ENCODE measurements at places on chromosomes 12 and 14.

DNA sequence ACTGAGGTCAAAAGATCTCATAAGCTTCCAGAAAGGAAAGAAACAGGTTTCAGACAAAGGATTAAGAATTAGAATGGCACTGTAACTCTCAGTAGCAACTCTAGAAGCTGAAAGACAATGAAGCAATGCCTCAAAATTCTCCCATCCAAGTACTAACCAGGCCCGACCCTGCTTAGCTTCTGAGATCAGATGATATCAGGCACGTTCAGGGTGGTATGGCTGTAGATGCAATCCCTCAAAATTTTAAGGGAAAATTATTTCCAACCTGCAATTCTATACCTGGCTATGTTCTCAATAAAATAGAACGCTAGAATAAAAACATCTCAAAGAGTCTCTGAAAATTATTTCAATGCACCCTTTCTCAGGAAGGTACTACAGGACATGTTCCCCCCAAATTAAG is 19.6 kb downstream of the NOXRED1 start:
- no peak for DNase-seq

- no peak for DNase-seq
Observed at GRCh38 chr14:61718039-61718438, 22.7 kb downstream of the HIF1A start.

- DNase-seq, result no peak
Observed at GRCh38 chr14:99240627-99241324, 31.2 kb downstream of the BCL11B start.

GRCh38 chr12:50246873-50247612 is 36.3 kb downstream of the LIMA1 start:
- DNase-seq, result peak; percentile 100

DNA sequence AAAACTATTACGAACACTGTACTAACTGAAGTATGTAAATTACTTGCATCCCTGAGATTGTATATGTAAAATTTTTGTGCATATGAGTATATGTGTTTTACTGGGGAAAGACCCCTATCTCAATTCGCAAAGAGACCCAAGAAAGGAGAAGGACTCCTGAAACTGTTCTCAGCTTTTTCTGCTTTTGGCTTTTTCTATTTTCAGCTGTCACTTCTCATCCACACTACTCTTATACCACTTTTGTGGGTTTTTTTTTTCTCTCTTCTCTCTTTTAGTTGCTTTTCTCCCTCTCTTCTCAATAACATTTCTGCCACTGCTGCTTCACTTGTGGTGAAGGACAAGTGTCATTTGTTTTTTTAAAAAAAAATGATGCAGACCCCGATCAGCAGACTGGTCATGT is 39.8 kb downstream of the NIN start:
- DNase-seq, result no peak

DNA sequence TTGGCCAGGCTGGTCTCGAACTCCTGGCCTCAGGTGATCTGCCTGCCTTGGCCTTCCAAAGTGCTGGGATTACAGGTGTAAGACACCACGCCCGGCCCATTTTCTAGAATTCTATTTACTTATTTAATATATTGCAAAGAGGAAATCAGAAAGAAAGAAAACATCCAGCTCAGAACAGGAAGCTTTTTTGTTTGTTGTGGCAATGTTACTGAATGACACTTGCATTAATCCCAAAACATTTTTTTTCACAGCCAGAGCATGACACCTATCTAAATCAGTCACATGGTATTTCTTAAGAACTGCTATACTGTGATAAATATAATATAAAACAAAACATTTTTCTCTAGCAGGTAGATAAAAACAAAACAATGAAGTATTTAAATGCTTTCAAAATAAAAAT is 12.6 kb downstream of the CFL2 start:
- DNase-seq, result no peak

DNA sequence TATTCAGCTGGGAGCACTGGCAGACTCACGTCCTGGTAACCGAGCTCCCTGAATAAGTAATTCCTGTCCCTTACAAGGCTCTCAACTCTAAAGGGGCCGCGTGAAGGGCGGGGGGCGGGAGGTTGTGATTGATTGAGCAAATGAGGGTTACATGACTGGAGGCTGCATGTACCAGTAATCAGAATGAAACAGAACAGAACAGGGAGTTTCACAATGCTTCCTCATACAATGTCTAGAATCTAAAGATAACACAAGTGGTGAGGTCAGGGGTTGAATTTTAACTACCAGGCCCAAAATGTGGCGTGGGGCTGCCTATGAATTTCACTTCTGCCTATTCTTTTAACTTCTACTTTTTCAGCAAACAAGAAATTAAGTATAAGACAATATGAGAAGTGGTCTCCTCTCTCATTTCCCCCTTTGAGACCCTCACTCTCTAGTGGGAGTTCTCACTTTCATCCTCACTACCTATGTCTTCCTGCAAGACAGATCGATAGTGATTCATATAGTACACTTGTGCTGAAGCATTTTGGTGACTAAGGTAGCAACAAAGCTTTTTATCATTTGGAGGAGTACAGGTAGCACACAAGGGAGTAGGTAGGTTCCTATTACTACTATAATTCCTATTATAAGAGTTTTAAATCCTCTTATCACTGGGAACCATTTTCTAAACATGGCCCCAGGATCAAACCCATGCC is 239.8 kb downstream of the KTN1 start:
- no peak for DNase-seq

- DNase-seq, result no peak
Observed at GRCh38 chr14:104603711-104604401, 716 bp downstream of the TMEM179 start.

- no peak for DNase-seq
Observed at GRCh38 chr12:42104087-42104486, 40.6 kb downstream of the GXYLT1 start.

GRCh38 chr12:63457857-63458256 is 210.4 kb downstream of the DPY19L2 start:
- DNase-seq, result no peak

GRCh38 chr14:93936926-93937325 is 9.8 kb downstream of the FAM181A start:
- no peak for DNase-seq

DNA sequence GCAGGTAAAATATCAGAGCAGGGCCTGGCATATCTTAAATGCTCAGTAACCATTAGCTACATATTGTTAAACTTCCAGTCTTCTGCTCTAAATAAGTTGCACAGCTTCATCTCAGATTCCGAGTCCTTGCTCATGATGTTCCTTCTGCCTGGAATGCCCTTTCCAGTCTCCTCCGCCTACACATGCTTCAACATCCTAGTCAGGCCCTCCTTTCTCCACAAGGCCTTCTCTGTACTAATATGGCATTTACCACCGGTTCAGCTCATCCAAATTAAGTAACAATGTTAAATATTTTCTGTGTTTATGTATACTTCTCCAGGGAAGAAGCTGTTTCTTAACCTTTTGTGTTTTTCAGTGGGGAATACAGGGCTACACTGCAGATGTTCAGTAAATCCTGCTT is 8.5 kb downstream of the DHH start:
- no peak for DNase-seq

DNA sequence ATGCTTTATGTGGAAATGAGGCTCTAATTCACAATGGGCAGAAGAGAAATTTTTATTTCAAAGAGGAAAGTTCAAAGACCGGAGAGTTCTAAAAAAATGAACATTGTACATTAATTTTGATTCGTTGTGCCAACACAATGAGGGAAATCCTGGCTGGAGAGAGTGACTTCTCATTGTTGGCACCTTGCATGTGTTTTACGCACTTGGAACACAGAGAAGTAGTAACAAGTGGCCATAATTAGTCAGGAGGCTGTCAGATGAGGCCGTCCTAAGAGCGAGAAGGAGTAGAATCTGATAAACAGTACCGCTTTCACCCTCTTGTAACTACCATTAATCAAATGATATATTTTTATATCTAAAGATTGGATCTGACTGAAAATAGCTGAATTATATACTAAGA is 6.9 kb downstream of the LMO3 start:
- no peak for DNase-seq

DNA sequence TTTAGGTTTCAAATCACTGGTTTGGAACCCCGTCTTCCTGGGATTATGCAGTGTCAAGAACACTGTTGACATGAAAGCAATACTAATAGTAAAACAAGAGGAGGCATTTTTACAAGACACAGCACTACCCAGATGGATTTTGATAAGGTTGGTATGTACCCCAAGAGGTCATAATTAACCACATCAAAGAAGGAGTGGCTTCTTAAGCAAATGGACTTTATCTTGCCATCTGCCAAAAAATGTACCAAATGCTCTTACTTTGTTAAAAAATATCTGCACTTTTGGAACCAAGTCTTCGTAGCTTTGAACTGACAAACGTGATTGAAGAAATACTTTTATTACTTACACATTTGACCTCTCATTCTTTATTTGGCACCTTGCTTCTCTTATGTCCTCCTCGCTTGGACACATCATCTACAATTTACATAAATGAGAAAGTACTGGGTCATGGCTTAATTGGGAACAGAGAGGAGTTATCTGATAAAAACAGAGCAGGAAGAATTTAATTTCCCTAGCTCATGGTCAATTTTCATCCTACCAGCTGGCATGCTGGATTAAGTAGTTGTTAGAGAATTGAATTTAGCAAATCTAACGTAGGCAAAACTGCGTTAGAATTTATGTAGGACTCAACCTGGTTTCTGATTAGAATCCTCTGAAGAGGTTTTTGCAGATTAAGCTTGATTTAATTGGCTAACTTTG is 54.5 kb upstream of the PRICKLE1 start:
- DNase-seq, result no peak

- DNase-seq, result peak; percentile 14
Observed at GRCh38 chr12:29612912-29613311, 115.4 kb upstream of the OVCH1 start.

DNA sequence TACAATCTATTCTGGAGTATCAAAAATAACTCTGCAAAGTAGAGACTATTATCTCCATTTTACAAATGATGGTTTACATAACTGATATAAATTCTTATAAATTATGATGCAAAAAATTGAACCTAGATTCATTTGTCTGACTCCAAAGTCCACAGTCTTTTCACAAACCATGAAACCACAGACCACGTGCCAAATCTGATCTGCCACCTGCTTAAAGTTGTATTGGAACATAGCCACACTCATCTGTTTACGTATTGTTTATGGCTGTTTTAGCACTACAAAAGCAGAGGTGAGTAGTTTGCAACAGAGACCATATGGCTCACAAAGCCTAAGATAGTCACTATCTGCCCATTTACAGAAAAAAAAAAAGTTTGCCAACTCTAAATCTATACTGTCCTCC is 105.3 kb downstream of the KCNH5 start:
- DNase-seq, result no peak

DNA sequence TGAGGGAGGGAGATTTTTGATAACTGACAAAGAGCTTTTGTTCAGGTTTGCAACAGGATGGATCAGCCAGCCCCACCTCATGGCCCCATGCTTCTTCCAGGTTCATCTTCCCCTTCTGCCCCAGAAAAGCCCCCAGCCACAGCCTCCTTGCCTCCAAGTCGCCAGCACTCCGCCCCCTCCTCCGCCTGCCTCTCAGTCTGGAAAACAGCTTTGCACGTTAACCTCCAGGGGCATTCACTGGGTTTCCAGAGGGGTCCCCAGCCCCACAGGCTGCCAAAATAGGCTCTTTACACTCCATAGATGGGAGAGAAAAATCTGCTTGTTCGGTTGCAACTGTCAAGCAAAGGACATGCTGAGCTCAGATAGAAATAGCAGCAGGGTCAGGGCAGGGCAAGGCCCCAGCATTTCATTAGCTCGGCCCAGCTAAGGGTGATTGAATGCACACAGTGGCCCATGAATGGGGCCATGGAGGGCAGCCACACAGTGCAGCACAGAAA is 253.6 kb downstream of the ZFP36L1 start:
- DNase-seq, result no peak

GRCh38 chr12:28603801-28604200 is 413.5 kb downstream of the CCDC91 start:
- DNase-seq, result no peak

- DNase-seq, result no peak
Observed at GRCh38 chr14:61690982-61691381, 4.3 kb upstream of the HIF1A start.

DNA sequence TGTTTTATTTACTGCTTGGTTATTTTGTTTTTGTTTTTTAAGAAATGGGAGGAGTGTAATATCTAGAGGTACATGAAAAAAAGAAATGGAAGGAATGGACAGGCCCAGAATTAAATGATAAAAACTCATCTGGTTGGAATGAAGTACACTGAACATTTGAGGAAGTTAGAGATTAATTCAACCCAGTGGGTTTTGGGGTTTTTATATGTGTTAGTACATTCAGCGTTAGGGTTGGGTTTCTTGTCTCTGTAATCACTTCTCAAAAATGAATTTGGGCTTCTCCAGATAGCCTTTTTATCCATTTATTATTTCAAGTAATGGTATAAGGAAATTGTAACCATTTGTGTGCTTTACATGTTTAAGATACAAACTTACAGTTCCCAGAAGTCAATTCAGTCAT is 19.5 kb upstream of the NUP107 start:
- no peak for DNase-seq

GRCh38 chr14:93906341-93907329 is 20.5 kb upstream of the FAM181A start:
- peak; percentile 49 for DNase-seq

DNA sequence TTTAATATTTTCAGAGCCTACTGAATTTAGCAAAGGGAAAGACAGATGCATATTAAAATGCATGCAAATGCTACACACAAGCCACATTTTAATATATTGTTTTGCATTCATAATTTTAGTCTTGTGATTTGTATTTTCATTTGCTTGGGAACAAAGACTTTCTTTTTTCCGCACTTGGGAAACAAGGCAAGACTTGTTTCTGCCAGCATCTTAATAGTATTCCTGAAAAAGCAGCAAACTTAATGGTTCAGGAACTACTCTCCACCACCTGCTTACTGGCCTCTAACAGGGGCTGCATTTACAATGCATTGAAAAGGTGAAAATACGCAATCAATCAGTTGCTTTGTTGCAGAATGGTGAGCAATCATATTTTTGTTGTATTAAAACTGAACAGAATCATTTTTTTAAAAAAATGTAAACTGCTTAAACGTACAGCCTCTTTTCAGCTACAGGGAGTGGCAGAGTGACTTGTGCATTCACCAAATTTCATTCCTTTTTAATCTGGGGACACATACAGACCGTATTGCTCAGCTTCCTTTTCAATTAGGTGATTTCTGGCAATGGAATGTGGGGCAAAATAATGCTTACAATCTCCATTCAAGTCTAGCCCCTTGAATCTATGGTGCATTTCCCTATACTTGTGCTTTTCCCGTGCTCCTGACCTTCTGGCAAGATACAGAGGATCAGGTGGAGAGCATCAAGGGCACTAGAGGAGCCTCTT is 144.1 kb upstream of the BTG1 start:
- peak; percentile 87 for DNase-seq

GRCh38 chr14:33903369-33903768 is 47.5 kb downstream of the EGLN3 start:
- DNase-seq, result no peak

GRCh38 chr14:52473557-52473956 is 78.7 kb downstream of the TXNDC16 start:
- peak; percentile 47 for DNase-seq

DNA sequence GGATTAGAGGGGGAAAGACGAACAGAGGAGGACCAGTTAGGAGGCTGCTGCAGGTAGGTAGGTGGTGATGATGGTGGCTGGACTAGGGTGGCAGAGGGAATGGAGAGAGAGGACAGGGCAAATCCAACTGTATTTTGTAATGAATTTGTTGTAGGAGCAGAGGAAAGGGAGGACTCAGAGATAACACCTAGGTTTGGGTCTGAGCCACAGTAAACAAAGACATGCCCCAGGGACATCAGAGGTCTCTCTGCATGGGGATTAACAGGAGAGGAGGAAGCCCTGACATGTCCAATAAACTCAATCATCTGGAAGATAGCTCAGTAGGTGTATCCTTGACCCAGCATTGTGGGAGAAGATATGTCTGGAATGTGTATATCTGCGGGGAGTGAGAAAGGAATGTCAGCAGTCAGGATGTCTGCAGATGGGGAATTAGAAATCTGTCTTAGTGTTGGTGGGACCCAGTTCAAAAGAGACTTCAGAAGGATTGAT is 4.7 kb upstream of the SLC48A1 start:
- peak; percentile 74 for DNase-seq

Data from fibroblast of skin of right biceps (primary cell).